CD4-positive, alpha-beta T cell treated with Interleukin-17A for 1 hour (primary cell): ENCODE measurements at places on chromosomes 3 and 15.

DNA sequence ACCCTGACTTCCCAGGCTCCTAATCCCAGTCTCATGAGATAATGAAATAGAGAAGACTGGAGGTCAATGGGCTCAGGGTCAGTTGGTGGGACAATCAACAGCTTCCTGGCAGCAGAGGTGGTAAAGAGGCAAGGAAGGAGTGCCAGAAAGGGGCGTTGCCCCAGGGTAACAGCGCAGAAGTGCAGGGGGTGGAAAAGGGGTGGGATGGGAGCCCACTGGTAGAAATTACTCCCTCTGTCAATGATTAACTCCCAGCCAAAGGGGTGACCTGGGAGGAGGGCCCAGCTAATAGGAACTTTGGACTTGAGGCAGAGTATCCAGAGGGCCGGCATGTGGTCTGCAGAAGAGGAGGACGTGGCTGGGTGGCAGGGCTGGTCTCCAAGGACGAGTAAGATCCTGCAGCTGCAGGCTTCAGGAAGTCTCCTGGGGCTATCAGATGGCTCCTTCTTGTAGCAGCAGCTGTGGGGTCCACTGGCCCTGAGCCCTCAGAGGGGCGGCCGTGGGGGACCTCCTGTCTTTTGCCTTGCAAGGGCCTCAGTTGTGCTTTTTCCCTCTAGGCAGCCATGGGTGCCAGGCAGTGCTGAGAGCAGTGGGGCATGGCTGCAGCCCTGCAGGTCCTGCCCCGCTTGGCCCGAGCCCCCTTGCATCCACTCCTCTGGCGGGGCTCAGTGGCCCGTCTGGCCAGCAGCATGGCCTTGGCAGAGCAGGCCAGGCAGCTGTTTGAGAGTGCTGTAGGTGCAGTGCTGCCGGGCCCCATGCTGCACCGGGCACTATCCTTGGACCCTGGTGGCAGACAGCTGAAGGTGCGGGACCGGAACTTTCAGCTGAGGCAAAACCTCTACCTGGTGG is 2.3 kb downstream of the GLYCTK start:
- DNase-seq = no peak

DNA sequence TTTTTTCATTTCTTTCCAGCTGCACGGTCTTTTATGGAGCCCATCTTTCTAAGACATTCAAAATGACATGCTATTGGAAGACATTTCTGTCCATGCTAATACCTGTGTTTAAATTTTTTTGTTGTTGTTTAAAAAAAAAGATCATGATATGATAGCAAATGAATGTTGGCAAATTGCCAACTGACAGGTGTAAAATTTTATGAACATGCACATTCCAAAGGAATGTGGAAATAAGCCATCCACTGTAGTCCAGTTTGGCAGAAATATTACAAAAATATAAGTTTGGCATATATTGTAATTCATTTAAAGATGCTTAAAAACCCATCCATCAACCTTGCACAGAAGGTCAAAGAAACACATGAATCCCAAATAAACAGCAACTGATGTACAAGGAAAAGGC is 75.6 kb upstream of the WNT5A start:
- DNase-seq = no peak

DNA sequence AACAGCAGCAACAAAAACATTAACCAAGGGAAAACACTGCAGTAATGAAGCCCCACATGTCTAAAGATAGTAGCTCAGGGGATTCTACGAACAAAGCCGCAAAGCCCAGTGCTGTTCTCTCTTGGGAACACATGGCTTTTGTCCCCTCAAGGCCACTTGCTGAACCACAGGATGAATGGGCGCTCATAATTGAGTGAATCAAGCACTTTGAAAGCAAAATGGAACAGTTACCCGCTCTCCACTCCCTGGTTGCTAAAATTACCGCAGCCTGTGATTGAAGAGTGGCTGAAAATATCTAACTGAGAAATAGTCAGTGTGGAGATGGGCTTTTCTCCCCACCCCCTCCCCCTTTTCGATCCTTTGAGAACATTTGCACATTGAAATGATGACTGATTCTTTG is 39.6 kb downstream of the RASGRF1 start:
- DNase-seq = no peak

DNA sequence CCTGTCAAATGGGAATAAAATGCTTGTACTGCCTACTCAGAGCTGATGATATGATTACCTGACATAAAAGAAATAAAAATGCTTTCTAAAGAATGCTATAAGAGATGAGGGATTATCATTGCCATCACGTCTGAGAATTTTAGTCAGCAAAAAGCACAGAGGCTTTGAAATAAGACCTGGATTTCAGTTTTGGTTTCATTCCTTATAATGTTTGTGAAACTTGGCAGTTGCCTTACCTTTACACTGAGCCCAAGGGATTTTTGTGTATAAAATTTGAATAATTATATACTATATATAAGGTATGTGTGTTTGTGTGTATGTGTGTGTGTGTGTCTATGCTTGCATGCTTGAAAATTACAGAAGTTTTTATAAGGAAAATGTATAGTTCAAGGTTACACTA is 634.8 kb upstream of the BCHE start:
- no peak for DNase-seq

GRCh38 chr3:140602781-140603180 is 75.1 kb upstream of the TRIM42 start:
- DNase-seq = no peak

GRCh38 chr3:156211583-156211982 is 91.2 kb downstream of the KCNAB1 start:
- DNase-seq = no peak

- DNase-seq = no peak
Observed at GRCh38 chr3:156668073-156668763, 6.2 kb upstream of the TIPARP start.

GRCh38 chr3:46566040-46566641 is at the start of gene LRRC2:
TSS of gene LRRC2 (minus strand) at chr3:46566302. CDS start at chr3:46551591, 14,711 bp downstream.
- peak; percentile 19 for DNase-seq

DNA sequence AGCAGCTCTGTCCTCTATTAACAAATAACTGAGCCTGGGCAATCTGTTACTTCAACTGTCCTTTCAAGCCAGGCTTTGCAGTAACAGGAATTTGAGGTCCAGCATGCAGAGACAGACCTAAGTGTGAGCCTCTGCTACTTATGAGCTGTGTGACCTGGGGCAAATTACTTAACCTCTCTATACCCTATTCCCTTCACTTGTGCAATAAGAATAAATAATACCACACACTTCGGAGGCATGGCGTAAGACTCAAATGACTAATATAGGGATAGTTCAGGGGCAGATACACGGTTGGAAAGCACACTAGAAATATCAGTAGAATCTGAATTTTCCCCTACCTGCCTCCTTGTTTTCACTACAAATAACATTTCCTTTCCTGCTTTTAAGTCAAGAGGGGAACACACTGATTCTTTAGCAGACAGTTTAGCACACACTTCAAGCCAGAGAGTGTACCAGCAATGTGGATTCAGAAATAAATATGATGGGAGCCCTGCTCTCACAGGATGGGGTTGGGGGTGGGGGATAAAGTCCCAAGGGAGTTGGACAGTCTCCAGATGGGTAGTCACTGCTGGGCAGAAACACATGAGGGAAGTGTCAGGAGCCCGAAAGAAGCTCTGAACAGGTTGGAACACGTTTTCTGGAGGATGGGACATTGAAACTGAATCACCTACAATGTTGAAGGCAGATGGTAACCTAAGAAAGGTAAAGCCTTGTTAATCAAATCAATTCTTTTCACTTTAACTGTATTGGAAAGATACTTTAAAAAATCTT is 61.8 kb upstream of the RBP1 start:
- no peak for DNase-seq
